ENCODE measurements at places on chromosomes 7 and 10.

DNA sequence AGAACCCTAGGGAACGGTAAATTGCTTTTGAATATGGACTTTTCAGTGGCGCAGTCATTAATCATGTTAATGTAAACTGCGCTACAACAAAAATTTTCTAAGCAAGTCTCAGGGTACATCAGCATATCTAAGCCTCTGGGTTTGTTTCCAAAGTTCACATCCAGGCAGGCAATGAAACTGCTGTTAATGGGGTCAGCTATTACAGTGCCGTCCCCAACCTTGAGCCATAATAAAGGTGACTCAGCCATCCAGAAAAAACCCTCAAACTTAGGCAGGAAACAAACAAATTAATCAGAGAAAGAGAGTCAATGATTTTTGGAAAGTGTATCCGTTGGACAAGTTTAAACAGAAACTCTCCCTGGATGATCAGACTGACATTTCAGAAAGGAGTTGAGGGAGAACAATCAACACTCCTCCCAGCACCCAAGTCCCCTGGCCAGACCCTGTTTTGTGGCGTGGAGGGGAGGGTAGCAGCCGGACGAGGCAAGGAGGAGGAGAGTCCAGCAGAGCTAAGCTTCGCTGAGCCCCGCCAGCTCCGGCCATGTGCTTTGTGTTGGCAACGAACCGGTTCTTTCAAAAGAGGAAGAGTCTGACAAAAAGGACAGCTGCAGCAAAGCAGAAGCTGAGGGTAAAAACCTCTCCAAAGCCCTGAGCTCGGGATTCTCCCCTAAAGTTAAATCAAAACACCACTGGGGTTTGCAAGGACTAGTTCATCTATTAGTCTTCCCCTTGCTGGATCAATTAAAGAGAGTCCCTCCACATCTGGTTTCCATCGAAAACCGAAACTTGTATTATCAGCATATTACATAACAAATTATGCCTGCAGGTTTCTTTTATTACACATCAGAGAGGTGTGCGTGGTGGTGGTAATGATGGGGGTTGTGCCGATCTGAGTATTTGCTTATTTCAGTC lies 3.6 kb downstream of the FAM53B start:
- peak; percentile 65 for DNase-seq

- no peak for DNase-seq
Observed at GRCh38 chr7:16028636-16029035, 342.2 kb upstream of the MEOX2 start.

DNA sequence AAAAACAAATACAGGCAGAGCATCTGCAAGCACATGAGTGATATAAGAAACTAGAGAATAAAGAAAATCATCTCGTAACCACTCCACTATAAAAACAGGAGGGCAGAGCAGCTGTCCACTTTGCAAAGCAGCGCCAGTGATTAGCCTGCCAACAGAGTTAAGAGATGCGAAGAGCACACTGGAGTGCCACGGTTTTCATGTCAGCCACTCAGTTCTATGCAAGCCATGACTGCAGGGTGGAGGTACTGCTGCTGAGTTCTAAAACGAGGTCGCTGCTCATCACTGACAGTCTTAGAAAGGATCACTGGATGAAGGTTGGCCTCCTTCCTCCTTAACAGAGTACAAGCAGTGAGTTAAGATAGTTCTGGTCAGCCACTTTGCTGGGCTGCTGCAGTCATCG lies 58.5 kb downstream of the FGFR2 start:
- DNase-seq, result no peak

DNA sequence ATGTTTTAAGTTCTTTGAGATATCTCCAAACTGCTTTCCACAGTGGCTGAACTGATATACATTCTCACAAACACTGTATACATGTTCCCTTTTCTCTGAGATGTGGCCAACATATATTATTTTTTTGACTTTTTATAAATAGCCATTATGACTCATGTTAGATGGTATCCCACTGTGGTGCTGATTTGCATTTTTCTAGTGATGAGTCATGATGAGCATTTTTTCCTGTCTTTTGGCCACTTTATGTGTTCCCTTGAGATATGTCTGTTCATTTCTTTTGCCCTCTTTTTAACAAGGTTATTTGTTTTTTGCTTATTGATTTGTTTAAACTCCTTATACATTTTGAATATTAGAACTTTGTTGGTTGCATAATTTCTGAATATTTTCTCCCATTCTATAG lies 1055.1 kb downstream of the NXPH1 start:
- DNase-seq, result peak; percentile 68

DNA sequence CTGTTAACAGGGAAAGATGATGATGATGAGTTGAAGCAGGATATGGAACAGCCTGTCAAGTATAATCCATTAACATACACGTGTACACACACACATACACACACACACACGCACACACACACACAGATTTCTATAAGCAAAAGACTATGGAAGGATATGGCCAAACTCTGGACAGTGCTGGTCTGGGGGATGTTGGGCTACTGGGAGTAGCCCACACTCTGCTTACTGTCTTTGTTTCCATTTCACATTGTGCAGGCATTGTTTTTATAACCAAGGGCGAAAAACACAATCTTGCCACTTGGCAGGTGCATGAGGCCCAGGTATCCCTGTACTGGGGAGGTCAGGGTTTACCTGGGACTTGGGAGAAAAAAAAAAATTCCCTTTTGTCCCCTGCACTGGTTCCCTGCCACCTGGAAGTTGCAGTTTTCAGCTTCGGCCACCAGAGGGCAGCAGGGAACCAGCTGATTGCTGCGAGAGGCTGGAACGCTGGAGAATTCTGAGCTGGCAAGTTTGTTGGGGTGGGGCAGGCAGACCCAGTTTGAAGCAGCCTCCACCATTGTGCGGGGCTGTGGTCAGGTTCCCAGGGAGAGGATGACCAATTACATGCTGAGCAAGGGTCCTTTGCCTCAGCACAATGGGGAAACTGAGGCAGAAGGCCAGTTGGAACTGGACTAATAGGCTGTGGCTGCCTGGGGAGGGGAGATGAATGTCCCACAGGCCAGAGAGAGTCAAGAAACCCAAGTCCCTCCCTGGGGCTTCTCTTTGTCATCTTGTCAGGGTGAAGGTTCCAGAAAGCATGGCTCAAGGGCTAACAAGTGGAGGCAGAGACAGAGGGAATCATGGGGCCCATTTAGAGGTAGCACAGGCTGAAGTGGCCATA lies 27.3 kb downstream of the PPIF start:
- DNase-seq, result peak; percentile 53

DNA sequence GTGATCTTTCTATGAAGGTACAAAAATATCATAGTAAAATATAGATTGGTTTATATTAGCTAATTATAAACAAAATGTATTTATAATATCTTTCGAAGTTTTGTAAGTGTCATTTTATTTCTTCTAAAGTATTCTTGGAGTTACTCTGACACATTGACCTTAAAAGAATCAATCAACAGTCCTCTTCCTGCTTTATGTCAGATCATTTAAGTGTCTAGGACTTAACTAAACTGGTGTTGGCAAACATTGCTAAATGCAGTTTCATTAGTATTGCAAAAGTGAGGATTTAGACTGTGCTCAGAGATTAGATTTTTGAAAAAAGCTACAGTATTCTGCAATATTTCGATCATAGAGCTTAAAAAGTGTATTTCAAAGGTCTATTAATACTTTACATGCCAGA lies 10.3 kb downstream of the GLCCI1 start:
- DNase-seq, result no peak

DNA sequence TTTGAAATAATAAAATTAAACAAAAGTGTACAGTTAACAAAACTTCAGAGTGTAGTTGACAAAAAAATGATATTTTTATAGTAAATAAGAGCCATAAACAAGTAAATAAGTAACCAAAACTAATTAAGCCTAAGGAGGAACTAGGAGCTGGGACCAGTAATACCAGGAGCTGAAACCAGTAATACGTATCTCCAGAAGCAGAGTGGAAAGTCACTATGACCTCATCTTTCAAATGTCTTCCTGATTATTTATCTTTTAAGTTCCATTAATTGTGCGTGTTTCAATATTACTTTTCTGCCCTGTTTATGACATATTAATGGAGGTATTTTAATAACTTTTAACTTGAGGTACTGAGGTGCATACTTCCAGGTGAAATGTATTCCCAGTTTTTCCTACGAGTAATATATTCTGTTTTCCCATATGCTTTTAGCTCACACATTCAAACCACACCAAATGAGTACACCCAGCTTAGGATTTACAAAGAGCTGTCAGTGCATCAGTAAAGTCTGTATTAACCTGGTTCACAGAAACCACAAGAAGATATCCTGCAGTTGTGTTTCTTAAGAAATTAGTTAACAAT lies 283.7 kb upstream of the HGF start:
- DNase-seq, result peak; percentile 61

GRCh38 chr10:116589926-116590325 lies 833 bp upstream of the PNLIPRP1 start:
- no peak for DNase-seq

- no peak for DNase-seq
Observed at GRCh38 chr10:131456411-131456810, 144.9 kb upstream of the TCERG1L start.

- no peak for DNase-seq
Observed at GRCh38 chr10:117938104-117938503, 108.6 kb downstream of the RAB11FIP2 start.

- DNase-seq, result no peak
Observed at GRCh38 chr10:86252079-86252478, 114.5 kb downstream of the GRID1 start.

- no peak for DNase-seq
Observed at GRCh38 chr10:69323622-69324021, 45.3 kb downstream of the HK1 start.

DNA sequence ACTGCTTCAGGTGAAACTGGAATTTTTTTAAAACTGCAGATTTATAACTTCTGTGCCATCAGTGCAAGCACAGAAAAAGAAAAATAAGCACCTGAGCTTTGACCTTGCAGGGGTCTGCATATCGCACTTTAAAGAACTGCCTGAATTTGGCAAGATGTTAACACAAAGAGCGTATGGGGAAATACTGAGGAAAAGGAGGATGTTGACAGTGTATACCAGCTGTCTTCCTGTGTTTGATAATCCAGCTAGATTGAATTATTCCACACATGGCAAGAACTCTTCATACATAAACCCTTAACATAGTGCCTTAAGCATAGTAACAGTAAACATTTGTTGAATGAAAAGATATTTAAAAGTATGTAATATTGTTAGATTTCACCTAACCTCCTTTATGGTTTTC lies 30.0 kb downstream of the SMC3 start:
- no peak for DNase-seq

DNA sequence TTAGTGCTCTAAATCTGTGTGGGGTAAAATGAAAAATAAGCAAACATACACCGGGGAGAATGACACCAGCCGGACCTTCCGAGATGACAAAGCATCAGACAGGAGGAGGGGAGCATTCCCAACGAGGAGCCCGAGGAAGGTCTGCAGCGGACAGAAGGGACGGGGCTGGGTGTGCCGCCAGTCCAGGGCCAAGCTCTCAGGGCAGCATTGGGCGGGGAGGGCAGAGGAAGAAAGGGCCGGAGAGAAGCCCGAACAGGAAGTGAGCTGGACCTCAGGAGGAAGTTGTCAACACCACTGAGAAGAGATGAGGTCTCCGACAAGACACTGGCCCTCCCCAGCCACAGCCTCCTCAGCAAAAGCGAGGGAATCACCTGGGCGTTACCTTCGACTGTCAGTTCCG lies 182.6 kb upstream of the RNF32 start:
- DNase-seq, result no peak

DNA sequence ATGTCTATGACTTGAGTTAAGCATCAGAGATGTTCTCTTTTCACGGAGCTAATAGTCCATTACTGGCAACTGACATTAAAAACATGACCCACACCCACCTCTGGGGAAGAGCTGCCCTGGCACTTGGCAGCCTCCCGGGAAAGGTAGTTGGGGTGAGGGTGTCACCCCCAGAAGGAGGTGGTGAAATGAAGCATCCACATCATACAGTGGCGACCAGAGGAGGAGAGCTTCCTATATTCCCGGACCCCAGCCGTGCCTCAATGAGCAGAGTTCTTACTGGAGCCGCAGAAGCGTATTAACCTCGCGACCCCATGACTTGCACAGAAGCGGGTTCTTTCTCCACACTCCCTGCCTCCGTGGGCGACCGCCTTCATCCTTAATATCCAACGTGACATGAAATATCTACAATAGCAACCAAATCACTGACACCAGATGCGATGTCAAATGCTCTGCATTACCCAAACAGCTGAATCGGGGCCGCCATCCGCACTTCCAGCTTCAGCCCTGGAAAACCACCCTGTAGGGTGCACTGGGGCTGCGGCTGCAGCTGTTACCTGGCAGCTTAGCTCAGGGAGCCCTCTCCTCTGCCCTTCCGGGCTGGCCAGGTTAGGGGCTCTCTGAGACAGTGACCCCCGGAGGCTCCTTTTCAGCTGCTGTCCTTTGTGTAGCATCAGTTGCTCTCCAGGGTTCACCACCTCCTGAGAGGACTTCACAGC lies 103.1 kb upstream of the PARD3 start:
- DNase-seq, result no peak

DNA sequence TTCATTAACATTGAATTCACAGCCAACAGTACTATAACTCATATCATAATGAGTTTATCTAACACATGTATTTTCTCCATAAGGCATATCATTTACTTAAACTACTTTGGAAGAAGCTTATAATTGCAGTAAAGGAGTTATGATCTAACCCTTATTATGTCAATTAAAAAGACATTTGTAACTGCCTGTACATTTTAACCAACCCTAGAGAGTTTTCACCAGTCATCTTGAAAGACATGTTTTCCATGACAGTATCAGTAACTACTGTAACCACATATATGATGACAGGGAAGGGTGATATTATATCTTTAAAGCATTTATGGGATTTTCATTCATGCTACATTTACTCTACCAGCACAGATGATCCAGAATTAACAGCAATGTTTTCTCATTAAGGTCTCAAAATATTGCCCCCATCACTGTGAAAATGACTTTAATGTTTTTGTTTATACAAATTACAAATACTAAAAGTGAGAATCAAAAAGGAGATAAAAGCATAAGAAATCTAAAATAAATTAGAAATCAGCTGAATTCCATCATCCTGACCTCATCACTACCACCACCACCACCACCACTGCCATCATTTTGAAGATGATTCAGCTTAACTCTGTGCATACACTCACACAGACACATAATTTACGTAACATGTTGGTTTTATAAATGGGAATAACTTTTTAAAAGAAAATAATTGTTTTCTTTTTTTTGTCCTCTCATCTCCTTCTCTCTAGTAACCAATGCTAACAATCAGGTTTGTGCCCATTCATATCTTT lies 53.6 kb downstream of the MKLN1 start:
- DNase-seq, result peak; percentile 79

- DNase-seq, result no peak
Observed at GRCh38 chr7:1768832-1769231, 98.8 kb downstream of the ELFN1 start.

GRCh38 chr7:108487646-108488045 lies 31.4 kb upstream of the NRCAM start:
- DNase-seq, result no peak

- no peak for DNase-seq
Observed at GRCh38 chr7:27080844-27081436, 14.9 kb downstream of the HOXA1 start.

GRCh38 chr10:56142092-56142728 lies 218.8 kb downstream of the ZWINT start:
- DNase-seq, result no peak

GRCh38 chr10:122263971-122264370 lies 7.1 kb upstream of the BTBD16 start:
- peak; percentile 91 for DNase-seq

GRCh38 chr7:117963264-117964197 lies 90.3 kb upstream of the CTTNBP2 start:
- no peak for DNase-seq

- DNase-seq, result peak; percentile 100
Observed at GRCh38 chr10:58268946-58269781, at the start of gene CISD1. Gene CISD1, plus strand, starts transcription at chr10:58269162. Its CDS starts 112 bp downstream, at chr10:58269274.

Measured in iris pigment epithelial cell (primary cell).